Naive thymus-derived CD8-positive, alpha-beta T cell (primary cell): ENCODE measurements at places on chromosomes 3 and 15. TPM values are rescaled to one million over a fixed set of nuclear protein-coding genes. Genes with fewer than 3 reads are reported as not detected.

DNA sequence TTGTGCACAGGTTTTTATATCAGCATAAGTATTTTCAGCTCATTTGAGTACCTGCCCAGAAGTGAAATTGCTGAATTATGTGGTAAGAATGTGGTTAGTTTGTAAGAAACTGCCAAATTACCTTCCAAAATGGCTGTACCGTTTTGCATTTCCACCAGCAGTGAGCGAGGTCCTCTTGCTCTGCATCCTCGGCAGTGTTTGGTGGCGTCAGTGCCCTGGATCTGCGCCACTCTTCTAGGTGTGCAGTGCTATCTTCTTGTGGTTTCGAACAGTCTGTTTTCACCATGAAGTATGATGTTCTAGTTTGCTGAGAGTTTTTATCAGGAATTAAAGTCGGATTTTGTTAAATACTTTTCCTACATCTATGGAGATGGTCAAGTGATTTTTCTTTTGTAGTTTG lies 24.8 kb upstream of the PCSK6 start:
- no peak for DNase-seq
- H3K4me3 ChIP-seq, result no peak overlapping the region
- H3K27ac ChIP-seq, result no peak overlapping the region
- no peaks in the 10 kb centered on the region for H3K36me3 ChIP-seq

- no peaks in the 10 kb centered on the region for H3K36me3 ChIP-seq
- H3K4me1 ChIP-seq, result no peaks in the 10 kb centered on the region
- H3K4me3 ChIP-seq, result no peak overlapping the region
- no peak for DNase-seq
- H3K27ac ChIP-seq, result no peak overlapping the region
- peaks cover 1% of the 10 kb centered on the region for H3K27me3 ChIP-seq
Observed at GRCh38 chr3:62951037-62951613, 75.9 kb upstream of the CADPS start.

- no peaks in the 10 kb centered on the region for H3K27me3 ChIP-seq
- no peak for DNase-seq
- no peak overlapping the region for H3K27ac ChIP-seq
- no peaks in the 10 kb centered on the region for H3K36me3 ChIP-seq
Observed at GRCh38 chr15:90154861-90155626, 46.1 kb upstream of the SEMA4B start.

DNA sequence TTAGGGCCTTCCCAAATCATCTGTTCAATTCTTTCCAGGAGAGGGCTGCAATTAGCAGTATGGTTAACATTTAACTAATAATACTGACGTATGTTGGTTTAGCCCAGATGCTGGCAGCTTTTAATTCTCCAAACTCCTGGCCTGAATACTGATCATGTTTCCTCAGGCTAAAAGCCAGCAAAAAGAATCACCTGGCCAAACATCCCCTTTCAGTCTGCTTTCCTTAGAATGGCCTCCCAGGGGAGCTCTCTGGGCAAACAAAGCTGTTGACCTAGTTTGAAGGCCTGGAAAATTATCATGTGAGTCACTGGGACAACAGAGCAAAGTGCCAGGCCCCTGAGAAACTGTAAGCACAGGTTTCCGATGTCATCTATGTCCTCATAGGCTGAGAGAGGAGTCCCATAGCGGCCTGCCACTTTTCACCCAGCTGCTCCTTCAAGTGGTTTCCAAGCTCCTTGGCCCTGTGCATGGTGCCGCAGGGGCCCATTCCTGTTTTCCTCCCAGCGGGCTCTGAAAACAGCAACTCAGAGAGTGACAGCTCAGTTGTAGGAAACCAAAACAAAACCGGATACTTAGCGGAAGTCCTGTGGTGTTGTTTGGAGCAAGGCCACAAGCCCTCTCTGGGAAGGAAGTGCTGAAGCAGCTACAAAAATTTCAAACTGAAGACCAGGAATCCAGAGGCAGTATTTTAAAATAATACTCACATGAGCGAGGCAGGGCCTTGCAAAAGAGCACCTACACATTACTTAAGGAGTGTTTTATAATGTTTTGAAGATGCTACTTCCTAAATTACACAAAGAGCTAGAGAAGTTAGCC lies 36.5 kb upstream of the RAB11A start:
- DNase-seq, result peak; percentile 46
- no peaks in the 10 kb centered on the region for H3K36me3 ChIP-seq
- H3K27me3 ChIP-seq, result no peaks in the 10 kb centered on the region
- H3K4me3 ChIP-seq, result peak overlapping the region; percentile 80
- peak overlapping the region; percentile 96 for H3K27ac ChIP-seq

DNA sequence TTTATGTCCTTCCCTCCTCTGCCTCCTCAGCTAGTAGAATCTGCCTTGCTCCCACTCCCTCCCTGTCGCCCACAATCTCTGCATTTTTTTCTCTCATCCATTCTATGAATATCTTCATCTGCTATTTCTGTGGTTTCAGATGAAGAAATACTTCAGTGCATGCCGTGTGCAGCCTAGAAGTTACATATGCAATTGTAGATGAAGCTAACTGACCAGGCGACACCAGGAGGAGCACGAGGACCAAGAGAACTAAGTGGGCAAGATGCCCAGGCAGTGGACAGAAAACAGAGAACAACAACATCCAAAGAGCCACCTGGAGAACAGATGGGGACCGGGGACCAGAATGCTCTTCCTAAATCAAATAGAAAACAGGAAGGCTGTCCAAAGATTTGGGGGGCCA lies 121.4 kb upstream of the ATP11B start:
- H3K4me3 ChIP-seq, result no peak overlapping the region
- H3K27me3 ChIP-seq, result peaks cover 23% of the 10 kb centered on the region
- no peaks in the 10 kb centered on the region for H3K36me3 ChIP-seq
- DNase-seq, result no peak

GRCh38 chr3:55484191-55484689 lies 2.9 kb downstream of the WNT5A start:
- no peak overlapping the region for H3K4me3 ChIP-seq
- peaks cover 57% of the 10 kb centered on the region for H3K27me3 ChIP-seq
- no peak for DNase-seq
- no peak overlapping the region for H3K27ac ChIP-seq
- no peaks in the 10 kb centered on the region for H3K36me3 ChIP-seq

DNA sequence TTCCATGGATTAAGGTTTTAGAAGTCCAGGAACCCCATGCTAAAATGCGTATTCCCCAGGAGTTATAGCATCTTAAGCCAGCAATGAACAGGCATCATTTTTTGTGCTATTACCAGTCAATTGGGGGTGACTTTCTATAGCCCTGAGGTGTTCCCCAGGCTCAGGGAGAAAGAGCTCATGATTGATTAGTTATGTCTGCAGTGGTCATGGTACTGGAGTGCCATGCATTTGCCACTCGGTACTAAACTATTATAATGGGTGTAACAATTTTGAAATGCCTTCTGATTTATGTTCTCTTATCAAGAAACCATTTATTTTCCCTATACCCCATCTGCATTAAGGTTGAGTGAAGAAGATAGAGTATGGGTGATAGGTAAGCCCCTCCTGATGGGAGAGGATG lies 11.9 kb downstream of the LRRC31 start:
- no peak overlapping the region for H3K27ac ChIP-seq
- no peaks in the 10 kb centered on the region for H3K36me3 ChIP-seq
- no peaks in the 10 kb centered on the region for H3K4me1 ChIP-seq
- peaks cover 8% of the 10 kb centered on the region for H3K27me3 ChIP-seq
- DNase-seq, result no peak
- no peak overlapping the region for H3K4me3 ChIP-seq

- no peak overlapping the region for H3K4me3 ChIP-seq
- H3K27me3 ChIP-seq, result no peaks in the 10 kb centered on the region
- no peak overlapping the region for H3K27ac ChIP-seq
- DNase-seq, result no peak
- H3K36me3 ChIP-seq, result no peaks in the 10 kb centered on the region
Observed at GRCh38 chr3:143252931-143253330, 133.4 kb downstream of the CHST2 start.

- peaks cover 12% of the 10 kb centered on the region for H3K4me1 ChIP-seq
- H3K27ac ChIP-seq, result no peak overlapping the region
- no peak for DNase-seq
- H3K4me3 ChIP-seq, result no peak overlapping the region
Observed at GRCh38 chr3:105911496-105911895, 42.7 kb upstream of the CBLB start.

DNA sequence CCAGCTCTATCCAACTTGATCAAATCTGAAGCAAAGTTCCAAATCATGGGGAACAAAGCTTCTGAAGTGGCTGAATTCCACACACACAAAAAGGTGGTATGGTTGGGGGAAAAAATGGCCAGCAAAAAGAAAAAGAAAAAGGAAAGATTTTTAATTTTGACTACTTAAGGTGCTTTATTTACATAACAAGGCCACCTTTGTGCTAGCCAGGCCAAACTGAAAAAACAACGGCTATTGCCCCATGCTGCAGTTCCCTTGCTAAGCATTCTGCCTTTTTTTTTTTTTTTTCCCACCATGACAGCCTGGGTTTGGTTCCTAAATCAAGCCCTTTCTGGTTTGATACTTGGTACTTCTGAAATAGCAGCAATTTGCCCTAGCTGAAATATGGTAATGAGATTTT lies 66.5 kb upstream of the DAZL start:
- H3K36me3 ChIP-seq, result peaks cover 8% of the 10 kb centered on the region
- H3K27me3 ChIP-seq, result no peaks in the 10 kb centered on the region
- DNase-seq, result no peak
- H3K27ac ChIP-seq, result no peak overlapping the region

DNA sequence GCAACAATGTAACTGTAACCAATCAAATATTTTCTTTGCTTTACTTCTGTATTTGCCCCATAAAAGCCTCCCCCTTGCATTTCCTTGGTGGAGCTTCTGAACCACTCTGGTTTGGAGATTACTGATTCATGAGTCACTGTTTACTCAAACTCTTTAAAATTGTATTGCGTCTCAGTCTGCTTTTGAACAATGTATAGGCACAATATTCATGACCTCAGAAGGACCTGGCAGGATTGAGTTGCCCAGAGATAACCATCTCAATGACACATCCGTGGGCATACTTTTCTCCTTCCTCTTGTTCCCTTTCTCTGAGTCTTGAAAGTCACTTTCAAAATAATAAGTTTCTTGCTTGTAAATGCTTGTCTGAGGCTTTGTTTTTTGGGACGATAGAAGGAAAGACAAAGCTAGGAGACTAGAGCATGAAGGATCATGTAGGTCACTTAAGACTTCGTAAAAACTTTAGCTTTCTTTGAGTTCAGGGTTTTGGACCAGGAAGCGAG lies 57.1 kb upstream of the POU1F1 start:
- H3K4me3 ChIP-seq, result no peak overlapping the region
- no peaks in the 10 kb centered on the region for H3K36me3 ChIP-seq
- H3K4me1 ChIP-seq, result no peaks in the 10 kb centered on the region

- no peak overlapping the region for H3K4me3 ChIP-seq
- DNase-seq, result no peak
Observed at GRCh38 chr3:194964809-194965208, 279.1 kb downstream of the FAM43A start.

DNA sequence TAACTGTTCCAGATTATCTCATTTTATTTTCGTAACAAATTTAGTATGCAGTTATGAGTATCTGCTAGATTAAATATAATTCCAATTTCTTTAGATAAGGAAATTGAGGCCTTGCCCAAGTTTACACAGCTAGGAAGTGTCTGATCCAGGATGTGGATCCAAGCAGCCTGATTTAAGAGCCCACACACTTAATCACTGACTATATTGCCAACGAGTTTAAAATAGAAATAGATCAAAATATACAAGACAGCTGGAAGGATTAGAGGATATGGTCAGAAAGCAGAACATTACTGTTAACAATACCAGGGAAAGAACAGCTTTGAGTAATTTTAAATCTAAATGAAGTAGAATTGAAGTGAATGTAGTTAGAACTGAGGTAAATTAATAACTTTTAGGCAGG lies 215.2 kb downstream of the C3orf38 start:
- no peaks in the 10 kb centered on the region for H3K36me3 ChIP-seq
- no peaks in the 10 kb centered on the region for H3K4me1 ChIP-seq
- H3K4me3 ChIP-seq, result no peak overlapping the region
- no peaks in the 10 kb centered on the region for H3K27me3 ChIP-seq

- H3K27ac ChIP-seq, result no peak overlapping the region
- peaks cover 8% of the 10 kb centered on the region for H3K4me1 ChIP-seq
- DNase-seq, result no peak
Observed at GRCh38 chr3:111852540-111852939, 6.5 kb upstream of the PHLDB2 start.

DNA sequence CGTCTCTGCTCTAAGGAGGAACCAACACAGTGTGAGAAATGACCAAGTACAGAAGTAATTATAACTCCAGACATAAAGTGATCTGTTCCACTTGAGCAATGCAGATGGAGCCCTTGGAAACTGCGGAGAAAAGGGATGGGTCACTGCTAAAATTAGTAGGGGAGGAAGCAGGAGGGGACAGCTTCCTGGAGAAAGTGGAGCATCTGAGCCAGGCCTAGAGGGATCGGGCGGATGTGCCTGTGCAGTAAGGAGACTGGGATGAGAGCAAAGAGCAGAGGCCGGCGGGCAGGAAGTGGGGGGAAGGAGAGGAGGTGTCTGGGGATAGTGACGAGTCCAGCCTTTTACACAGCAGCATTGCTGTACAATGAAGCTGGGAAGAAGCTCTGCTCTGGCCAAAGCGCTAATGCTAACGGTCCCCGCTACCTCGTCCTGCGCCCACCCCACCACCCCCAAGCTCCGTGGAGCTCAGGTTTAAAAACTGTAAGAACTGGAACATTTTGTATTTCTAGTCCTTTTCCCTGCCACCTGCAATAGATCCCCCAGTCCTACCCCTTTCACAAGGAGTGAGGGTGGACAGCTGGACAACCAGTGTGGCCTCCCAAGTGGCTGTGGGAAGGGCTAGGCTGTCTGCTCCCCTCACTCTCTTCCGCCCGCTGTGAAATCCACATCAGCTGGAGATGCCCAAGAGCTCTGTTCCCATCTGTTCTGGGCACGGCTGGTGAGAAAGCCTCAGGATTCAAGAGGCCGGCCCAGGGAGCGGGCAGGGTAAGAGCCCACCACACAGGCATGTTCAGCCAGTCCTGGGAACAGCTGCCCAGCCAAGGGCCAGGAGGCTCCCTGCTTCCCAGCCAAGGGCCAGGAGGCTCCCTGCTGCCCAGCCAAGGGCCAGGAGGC lies 53.0 kb upstream of the HES1 start:
- H3K4me1 ChIP-seq, result peaks cover 12% of the 10 kb centered on the region
- no peak overlapping the region for H3K4me3 ChIP-seq
- H3K27me3 ChIP-seq, result peaks cover 2% of the 10 kb centered on the region
- H3K36me3 ChIP-seq, result no peaks in the 10 kb centered on the region
- no peak overlapping the region for H3K27ac ChIP-seq

The HCN4 gene
- polyA plus RNA-seq, result not detected

The DNAH12 gene
- not detected for polyA plus RNA-seq

The CFAP44 gene
- polyA plus RNA-seq, result 0.22 TPM

The CD86 gene
- not detected for polyA plus RNA-seq

The CYP8B1 gene
- polyA plus RNA-seq, result not detected

The CNTN4 gene
- not detected for polyA plus RNA-seq
